ENCODE measurements at places on chromosomes 1 and 21.

GRCh38 chr1:53577761-53578100, 118.5 kb downstream of the DMRTB1 start:
- no peak for ATAC-seq

DNA sequence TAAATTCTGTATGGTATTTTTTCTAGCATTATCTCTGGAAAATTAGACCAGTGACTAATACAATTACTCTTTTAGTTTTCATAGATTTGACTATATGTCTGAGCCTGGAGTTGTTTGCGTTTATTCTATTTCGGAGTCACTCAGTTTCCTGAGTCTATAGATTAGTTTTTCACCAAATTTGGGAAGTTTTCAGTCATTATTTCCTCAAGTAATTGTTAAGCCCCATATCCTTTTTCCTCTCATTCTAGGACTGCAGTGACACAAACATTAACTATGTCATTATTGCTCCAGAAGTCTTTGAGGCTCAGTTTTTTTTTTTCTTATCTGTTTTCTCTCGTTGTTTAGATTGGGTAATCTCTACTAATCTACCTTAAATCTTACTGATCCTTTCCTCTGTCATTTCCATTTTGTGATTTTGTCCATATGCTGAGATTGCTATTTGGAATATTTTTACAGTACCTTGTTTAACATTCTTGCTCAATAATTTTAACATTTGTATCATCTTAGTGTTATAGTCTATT, 886.2 kb downstream of the LTN1 start:
- ATAC-seq: no peak

- peak; percentile 61 for ATAC-seq
These were observed 79.9 kb downstream of the MORN1 start for GRCh38 chr1:2311184-2312032.

DNA sequence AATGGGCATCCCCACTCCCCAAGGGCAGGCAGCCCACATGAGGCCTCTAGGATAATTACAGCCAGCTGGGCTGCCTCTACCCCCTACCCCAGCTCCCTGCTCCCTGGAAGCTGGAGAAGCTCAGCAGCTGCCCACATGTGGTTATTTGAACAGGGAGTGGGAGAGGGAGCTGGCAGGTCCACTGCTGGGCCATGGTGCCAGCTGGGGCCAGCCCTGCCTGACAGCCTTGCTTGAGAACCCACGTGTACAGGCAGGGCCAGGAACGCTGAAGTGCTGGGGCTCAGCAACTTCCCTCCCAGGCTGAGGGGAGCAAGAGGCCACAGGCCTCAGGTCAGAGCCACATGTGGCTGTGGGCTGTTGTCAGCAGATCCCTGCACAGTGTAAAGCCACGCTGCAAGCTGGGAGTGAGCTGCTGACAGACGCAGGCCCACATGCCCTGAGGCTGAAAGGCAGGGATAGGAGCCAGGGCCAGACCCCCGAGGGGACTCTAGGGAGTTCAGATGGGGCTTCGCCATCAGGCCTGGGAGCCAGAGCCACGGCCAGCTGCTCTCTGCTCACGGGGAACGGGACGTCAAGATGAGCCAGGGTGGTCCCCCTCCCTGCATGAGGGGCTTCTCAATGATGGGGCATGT, 129.0 kb downstream of the SYF2 start:
- ATAC-seq: no peak

- ATAC-seq: no peak
These were observed 12.3 kb downstream of the BTBD19 start for GRCh38 chr1:44820328-44821239.

DNA sequence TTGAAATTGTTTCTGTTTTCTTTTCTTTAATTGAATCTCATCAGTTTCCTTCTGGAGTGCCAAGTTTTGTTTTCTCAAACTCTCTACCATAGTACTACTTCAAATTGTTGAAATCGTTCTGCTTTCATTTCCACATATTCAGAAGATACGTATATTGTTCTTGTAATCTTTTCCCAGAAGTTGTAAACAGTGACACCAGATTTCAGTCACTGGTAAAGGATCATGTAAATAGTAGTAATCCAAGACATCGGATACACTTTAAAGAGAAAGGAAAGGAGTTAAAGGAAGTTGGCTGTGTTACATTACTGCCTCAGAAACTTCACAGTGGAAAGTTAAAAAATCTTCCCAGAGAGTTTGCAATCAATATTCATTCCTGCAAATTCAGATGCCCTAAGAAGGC, 67.5 kb downstream of the RGL1 start:
- no peak for ATAC-seq

GRCh38 chr1:53294567-53294966, 33.3 kb downstream of the LRP8 start:
- no peak for ATAC-seq

DNA sequence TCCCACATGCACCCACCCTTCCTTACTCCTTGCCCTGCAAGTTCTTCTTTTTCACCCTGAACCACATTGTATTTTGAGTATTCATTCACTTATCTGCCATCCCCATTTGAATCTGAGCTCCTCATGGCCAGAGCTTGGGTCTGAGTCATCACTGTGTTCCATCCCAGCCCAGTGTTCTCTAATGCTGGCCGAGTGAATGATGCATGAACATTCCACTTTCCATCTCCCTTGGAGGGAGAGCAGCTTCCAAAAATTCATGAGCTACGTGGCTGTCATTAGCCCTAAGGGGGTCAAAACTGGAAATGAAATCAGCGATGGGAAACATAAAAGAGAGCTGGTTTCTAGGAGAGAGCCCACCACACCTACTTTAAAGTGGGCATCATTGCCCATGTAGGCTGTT, 187.0 kb upstream of the USP24 start:
- no peak for ATAC-seq

DNA sequence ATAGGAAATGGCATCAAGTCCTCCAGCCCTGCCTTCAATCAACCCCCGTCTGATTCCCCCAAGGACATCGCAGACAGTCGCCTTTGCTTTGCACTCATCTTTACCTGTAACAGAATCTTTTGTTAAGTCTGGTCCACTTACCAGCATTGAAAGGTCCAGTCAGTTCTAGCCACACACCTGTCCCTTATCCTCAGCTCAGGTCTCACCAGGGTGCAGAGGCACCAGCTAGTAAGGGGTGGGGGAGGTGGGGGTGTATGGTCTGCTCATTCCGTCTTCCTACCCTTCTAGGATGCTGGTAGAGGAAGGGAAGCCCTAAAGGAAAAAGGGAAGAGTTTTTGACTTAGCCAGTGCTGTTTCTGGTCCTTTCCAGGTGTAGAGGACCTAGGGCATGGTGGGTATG, 427.7 kb downstream of the MATN1 start:
- no peak for ATAC-seq

- ATAC-seq: peak; percentile 49
These were observed 24.5 kb downstream of the ELF3 start for GRCh38 chr1:202034683-202035462.

GRCh38 chr1:29752141-29752540, 515.8 kb downstream of the PTPRU start:
- no peak for ATAC-seq

DNA sequence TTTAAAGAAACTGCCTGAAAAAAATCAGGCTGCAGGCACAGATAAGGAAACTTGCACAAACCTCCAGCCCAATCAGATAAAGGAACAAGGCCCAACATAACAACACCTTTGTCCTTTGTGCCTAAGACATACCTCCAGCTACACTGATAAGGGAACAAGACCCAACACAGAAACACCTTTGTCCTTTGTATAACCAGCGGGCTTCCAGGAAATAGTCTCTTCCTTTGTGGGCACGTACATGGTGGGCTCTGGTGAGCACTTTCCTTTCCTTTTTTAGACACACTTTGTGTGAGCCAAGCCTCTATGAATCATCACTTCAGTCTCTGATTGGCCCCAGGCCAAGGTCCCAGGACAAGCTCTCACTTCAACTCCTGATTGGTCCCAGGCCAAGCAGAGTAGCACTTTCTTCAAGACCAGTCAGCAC, 23.6 kb downstream of the ZNF670 start:
- ATAC-seq: no peak

GRCh38 chr1:184866991-184867788, 107.1 kb downstream of the NIBAN1 start:
- peak; percentile 96 for ATAC-seq

DNA sequence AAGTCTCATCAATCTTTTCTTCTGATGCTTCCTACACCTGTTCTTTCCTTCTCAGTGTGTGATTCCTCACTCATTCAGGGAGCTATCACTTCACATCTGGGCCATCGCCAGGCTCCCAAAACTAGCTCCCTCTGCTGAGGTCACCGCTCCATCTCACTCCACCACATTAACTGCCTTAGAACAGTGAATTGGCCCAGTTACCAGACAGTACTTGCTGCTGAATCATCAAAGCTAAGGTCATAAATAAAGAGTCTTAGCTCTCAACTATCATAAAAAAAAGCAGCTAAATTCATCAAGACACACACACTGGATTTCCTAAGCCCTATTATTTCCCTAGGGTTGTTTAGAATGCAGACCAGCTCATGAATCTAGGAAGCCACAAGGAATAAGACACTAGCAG, 18.8 kb upstream of the SRM start:
- ATAC-seq: no peak

DNA sequence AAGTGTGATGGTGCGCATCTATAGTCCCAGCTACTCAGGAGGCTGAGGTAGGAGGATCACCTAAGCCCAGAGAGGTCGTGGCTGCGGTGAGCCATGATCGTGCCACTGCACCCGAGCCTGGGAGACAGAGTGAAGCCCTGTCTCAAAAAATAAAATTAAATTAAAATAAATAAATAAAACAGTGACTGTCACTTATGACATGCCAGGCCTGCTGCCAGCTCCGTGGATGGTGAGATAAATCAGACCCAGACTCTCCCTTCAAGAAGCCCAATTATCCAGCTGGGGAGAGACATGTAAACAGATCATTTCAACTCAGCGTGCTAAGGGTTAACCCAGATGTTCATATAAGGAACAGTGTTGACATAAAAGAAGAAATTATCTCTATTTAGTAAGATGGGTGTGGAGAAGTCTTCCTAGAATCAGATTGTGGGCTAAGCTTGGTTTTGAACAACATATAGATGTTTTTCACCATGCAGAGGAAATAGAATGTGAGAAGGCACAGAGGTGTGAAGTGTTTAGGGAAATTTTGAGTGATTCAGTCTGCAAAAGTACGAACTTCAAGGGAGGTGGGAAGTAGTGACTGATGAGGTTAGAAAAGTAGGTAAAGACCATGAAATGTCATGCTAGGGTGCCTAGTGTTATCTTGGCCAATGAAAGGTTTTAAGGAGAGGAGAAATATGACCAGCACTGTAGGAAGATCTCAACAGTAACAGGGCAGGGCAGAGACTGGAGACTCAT, 18.3 kb downstream of the YARS1 start:
- peak; percentile 90 for ATAC-seq

GRCh38 chr1:225519166-225519863, 91.5 kb upstream of the LBR start:
- ATAC-seq: no peak

GRCh38 chr1:22031214-22031962, 21.1 kb upstream of the CDC42 start:
- peak; percentile 57 for ATAC-seq

DNA sequence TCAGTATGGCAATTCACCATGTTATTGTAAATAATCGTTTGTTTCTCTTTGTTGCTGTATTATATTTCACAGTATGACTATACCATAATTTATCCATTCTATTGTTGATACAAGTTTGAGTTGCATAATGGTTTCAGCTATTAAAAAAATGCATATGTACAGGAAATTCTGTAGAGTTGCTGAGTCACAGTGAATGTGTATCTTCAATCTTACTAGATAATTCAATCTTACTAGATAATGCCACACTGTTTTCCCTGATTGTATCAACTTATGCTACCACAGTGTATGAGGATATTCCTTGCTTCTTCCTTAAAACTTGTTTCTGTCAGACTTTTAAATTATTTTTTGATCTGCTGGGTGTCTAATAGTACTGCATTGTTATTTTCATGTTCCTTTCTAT, 3.5 kb upstream of the COA6 start:
- no peak for ATAC-seq

DNA sequence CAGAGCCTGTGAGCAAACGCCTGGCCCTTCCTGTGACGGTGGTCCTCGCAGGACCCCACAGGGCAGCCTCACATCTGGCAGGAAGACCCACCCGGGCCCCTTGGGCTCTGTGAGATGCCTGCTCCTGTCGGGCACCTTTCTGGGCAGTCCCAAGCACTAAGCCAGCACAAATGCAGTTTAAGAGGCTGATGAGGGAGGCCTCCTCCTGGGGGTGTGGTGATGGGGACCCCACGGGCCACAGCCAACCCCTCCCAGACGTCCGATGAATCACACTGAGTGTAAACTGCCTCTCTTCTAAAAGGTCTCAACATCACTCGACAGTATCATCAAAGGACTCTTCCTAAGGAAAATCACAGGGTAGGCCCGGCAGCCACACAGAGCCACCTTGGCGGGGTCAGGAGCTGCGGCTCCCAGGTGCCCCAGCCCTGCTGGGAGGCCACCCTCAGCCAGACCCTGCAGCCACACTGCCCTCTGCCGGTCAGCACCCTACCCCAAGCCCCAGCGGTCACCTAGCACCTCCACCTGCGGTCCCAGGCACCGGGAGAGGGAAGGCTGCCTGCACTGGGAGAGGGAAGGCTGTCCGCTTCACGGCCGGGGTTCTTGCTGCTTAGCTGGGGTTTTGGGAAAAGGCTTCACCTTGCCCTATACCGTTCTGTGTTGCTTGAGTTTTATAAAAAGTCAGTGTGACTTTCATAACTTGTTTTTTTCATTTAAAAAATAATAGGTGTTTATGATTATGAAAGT, 3.9 kb upstream of the PRKCZ start:
- no peak for ATAC-seq

DNA sequence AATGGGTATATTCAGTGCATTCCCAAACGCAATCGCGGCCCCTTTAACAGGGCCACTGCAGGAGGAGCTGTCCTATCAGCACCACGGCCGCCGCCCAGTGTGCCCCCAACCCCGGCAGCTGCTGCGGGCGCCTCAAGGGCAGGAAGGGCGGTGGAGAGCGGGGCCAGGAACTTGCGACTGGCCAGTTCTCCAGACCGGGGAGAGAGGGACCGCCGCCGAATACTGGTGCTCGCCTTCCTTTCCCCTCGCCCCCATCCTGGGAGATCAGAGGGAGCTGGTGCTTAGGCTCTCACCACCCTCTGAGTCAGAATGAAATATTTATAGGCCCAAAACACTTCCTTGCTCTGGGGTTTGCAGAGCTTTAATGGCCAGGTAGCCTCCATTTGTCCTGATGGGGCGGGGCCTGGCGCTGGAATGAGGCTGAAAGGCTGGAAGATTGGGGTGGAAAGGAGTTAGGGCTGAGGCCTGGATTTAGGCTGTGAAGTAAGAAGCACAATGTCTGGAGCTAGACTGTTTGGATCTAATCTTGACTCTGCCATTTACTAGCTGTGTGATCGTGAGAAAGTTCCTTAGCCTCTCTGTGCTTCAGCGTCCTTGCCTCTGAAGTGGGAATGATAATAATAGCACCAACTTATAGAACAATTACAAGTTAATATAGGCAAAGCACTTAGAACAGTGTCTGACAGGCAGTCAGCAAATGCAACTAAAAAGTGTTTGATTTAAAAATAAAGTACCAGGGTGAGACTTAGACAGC, 75.5 kb downstream of the NAV1 start:
- ATAC-seq: no peak

- no peak for ATAC-seq
These were observed 83.0 kb downstream of the LEPR start for GRCh38 chr1:65503427-65503826.

GRCh38 chr1:57826535-57826934, 402.7 kb upstream of the DAB1 start:
- ATAC-seq: no peak

Measured in stimulated activated memory B cell treated with anti-CD40 and anti-IgM and Interleukin-4, amounts not matched to agents 10 μg/mL and 1 μg/mL and 100 μg/mL, for 72 hours (primary cell).